ENCODE measurements at places on chromosomes 12 and 14.

DNA sequence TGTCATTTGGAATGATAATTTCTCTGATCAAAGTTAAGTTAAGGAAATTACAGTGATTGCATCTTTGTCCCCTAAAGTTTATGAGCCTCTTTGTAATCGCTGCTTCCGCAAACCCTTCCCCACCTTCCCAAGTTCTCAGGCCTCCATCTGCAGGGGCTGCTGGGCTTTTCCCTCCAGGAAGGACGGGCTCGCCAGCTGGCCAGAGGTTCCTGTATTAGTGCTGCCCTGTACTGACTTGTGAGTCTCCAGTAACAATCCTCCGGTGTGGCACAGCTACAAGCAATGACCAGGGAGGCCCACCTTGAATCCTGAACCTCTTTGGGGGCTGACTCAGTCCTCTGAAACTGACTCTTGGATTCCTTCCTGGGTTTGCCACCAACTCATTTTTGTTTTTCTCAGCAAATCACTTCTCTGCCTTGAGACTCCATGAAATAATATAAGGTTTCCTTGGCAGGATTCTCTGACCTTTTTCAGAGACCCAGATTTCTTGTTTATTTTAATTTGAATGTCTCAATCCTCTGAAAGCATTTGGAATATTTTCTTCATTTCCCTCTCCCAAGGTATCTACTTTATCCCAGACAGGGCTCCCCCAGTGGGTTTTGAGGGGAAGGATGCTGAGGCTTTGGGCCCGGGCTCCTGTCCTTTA is 398.6 kb downstream of the ZFP36L1 start:
- DNase-seq: peak; percentile 37

- no peak for DNase-seq
Observed at GRCh38 chr12:66751432-66752113, 72.7 kb upstream of the GRIP1 start.

GRCh38 chr12:84738481-84738972 is 174.1 kb downstream of the SLC6A15 start:
- DNase-seq: peak; percentile 87

DNA sequence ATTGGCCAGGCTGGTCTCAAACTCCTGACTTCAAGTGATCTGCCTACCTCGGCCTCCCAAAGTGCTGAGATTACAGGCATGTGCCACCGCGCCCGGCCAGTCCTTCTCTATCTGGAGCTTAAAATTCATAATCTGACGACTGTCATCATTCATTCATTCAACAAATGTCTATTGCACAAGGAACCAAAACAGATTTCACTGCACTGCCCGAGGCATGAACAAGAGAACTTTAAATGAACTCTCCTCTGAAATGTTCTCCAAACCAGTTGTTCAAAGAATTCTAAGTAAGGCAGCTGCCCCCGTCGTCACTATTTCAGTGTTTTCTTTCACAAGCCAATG is 44.8 kb upstream of the METAP2 start:
- no peak for DNase-seq

DNA sequence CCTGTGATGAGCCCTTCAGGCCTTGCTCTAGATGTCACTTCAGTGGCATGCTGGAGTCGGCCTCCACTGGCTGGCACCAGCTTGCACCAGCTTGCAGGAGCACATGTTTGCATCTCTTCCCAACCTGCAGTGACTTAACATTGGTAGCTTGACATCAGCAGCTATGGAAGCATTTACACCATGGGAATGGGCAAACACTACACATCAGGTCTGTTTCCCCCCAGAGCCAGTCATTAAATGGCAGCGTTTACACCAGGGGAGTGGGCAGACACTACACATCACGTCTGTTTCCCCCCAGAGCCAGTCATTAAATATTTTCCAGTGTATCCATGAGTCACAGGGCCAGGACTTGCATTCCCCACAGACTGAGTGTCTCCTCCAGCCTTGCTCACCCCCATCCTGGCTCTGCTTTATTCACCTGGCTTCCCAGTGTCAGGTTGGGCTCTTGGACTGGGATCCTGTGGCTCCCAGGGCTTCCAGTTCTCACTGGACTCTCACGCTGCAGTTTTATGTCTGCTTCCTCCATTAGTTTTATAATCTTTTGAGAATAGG is 51.6 kb upstream of the VRK1 start:
- DNase-seq: no peak

GRCh38 chr12:113196990-113197389 is 11.5 kb downstream of the RITA1 start:
- peak; percentile 81 for DNase-seq

- no peak for DNase-seq
Observed at GRCh38 chr12:130617219-130617618, 98.9 kb downstream of the RIMBP2 start.

DNA sequence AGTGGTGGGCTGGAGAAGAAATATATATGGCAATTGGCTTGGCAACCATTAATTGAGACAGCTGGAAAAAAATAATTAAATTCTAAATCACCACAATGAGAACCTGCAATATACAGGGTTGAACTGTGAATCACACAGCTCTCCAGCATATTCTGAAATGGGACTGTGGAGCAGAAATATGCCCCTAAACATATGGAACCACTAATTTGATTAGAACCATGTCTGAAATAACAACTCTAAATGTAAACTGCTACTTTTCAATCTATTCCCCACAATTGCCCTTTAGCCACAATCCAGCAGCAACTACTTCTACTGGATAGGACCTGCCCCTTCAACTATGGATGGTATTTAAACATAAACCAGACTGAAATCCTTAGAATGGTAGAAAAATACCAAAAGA is 330.4 kb downstream of the TRHDE start:
- DNase-seq: peak; percentile 69

- DNase-seq: no peak
Observed at GRCh38 chr12:99706736-99707473, 59.4 kb downstream of the GARIN6 start.

GRCh38 chr14:43249591-43249990 is 1257.5 kb downstream of the FSCB start:
- DNase-seq: no peak

GRCh38 chr12:110686294-110686903 is 2.5 kb downstream of the HVCN1 start:
- no peak for DNase-seq

GRCh38 chr14:93955850-93956481 is 20.4 kb downstream of the ASB2 start:
- no peak for DNase-seq

DNA sequence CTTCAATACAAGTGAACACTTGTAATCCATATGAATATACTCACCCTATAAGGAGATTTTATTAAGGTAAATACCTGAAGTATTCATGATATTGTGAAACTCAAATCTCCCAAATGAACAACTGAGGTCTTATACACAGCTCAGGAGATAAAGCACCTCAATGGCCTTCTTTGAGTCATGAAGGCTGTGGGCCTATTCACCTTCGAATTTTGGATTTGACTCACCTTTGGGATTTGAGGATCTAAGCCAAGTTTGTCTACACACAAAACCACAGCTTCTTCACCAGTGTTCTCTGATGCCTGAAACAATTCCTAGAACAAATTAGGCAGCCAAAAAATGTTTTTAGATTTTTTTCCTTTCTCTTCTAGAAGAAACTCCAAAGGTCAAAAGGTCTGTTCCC is 194.1 kb downstream of the NUAK1 start:
- DNase-seq: no peak

GRCh38 chr12:19683178-19683927 is 244.1 kb downstream of the AEBP2 start:
- DNase-seq: peak; percentile 82

- DNase-seq: peak; percentile 46
Observed at GRCh38 chr12:10366875-10367274, 23.0 kb downstream of the KLRK1 start.

GRCh38 chr14:70086685-70087379 is 101.9 kb downstream of the SLC8A3 start:
- peak; percentile 35 for DNase-seq

DNA sequence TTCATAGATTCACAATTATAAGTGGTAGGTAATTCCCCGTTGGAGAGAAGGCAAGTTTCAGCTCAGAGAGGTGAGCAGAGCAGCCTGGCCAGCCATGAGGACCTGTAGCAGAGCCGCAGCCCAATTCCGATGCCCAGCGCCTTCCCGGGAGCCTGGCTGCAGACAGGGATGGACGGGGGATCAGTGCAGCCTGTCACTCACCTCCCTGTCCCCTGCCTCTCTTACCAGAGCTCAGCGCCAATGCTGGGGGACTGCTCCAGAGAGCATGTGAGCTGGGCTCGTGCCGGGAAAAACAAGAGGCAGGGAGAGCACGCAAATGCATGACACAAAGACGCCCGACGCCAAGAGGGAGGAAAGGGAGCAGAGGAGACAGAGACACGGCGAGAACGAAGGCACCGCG is 231.9 kb downstream of the BCL11B start:
- no peak for DNase-seq

DNA sequence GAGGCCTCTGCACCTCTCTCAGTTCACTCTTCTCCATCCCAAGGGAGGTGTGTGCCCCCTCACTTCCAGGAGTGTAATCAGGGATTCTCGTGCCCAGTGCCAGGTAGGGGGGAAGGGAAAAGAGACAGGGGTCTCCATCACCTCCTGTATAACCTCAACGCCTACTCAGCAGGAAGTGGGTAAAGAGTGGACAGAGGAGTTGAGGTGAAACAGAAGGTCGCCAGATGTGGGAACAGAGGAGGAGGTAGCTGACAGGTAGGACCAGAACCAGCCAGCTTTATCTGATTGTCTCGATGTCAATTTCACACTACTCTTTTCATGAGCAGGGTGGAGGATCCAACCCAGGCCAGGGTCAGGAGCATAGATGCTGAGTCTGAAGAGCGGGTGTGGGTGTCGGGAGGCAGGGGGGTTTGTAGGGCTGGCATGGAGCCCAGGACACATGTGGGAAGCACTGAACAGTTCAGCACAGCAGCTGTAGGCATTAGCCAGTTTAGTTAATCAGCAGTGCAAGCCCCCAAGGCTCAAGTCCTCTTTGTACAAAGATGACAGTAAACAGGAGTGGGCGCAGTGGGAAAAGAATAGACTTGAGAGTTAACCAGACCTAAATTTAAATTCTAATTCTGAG is 213.5 kb downstream of the PELI2 start:
- DNase-seq: peak; percentile 58

GRCh38 chr14:81415781-81416180 is 15.7 kb upstream of the STON2 start:
- DNase-seq: no peak
